ENCODE measurements at places on chromosomes 6 and 20.

GRCh38 chr20:42340368-42340767, 722.2 kb upstream of the CHD6 start:
- no peak for DNase-seq

GRCh38 chr6:43724354-43724753, 36.8 kb upstream of the MRPS18A start:
- DNase-seq = no peak

DNA sequence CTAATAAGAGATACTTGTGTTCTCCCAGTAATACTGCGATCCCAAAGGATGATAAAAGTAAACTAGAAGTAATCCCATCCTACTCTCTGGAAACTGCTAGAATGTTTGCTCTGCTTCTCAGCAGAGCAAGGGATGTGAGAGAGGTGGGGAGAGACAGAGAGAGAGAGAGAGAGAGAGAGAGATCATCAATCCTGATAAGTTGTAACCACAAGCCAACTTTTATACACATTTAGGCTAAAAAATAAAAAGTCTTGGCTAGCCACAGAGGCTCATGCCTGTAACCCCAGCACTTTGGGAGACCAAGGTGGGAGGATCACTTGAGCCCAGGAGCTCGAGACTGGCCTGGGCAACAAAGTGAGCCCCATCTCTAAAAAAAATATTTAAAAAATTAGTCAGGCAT, 16.0 kb upstream of the TRIM38 start:
- no peak for DNase-seq

DNA sequence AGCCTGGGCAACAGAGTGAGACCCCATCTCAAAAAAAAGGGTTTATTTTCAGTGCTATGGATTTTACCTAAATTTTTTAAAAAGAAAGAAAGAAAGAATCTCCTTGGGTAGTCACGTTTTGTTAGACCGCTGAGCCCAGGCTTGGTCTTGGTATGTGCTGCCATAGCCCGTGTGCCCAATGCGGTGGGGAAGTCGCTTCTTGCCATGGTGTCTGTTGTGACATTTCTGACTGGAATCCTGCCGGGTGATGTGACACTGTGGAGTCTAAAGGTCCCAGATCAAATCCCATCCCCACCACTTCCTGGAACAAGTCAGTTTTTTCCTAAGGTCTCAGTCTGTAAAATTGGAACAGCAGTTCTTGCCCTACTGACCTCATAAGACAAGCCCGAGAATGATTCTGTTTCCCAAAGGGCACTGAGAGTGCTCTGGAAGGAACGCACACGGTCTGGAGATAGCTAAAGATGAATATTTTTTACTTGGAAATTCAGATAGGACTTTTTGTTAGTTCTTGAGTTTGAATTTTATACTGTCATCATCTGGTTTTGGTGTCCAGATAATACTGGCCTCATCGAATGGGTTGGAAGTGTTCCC, 225.8 kb downstream of the EYA2 start:
- no peak for DNase-seq

- DNase-seq = no peak
These were observed 86.7 kb upstream of the AGPAT4 start for GRCh38 chr6:161360520-161360919.

- DNase-seq = no peak
These were observed 2.0 kb downstream of the MMP9 start for GRCh38 chr20:46010491-46011391.
